ENCODE measurements at places on chromosomes 2 and 18. TPM values are rescaled to one million over a fixed set of nuclear protein-coding genes. Genes with fewer than 3 reads are reported as not detected.

GRHL1 gene
- 3.2 TPM for total RNA-seq

DNA sequence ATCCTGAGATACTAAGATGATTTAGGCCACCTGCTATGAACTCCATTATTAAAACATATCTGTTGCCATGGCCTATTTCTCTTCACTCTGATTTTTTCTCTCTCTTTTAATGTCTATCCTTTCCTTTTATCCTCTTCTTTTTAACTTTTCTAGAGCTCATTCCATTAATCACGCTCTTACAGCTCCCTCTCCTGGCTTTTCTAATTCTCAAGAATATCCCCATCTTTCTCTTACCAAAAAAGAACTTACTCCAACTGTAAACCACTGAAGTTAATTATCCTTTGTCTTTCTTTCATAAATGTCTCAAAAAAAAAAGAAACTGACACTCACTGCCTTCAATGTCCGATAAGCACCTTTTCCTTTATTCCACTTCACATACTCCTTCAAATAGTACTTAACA, 7.9 kb downstream of the PPP3R1 start:
- no peaks in the 10 kb centered on the region for H3K36me3 ChIP-seq
- H3K27me3 ChIP-seq, result no peaks in the 10 kb centered on the region
- DNase-seq, result no peak
- H3K4me3 ChIP-seq, result no peak overlapping the region

- no peak overlapping the region for H3K4me3 ChIP-seq
- H3K27ac ChIP-seq, result no peak overlapping the region
- no peaks in the 10 kb centered on the region for H3K4me1 ChIP-seq
Measured at GRCh38 chr2:56892382-56892781, 708.6 kb downstream of the CCDC85A start.

DNA sequence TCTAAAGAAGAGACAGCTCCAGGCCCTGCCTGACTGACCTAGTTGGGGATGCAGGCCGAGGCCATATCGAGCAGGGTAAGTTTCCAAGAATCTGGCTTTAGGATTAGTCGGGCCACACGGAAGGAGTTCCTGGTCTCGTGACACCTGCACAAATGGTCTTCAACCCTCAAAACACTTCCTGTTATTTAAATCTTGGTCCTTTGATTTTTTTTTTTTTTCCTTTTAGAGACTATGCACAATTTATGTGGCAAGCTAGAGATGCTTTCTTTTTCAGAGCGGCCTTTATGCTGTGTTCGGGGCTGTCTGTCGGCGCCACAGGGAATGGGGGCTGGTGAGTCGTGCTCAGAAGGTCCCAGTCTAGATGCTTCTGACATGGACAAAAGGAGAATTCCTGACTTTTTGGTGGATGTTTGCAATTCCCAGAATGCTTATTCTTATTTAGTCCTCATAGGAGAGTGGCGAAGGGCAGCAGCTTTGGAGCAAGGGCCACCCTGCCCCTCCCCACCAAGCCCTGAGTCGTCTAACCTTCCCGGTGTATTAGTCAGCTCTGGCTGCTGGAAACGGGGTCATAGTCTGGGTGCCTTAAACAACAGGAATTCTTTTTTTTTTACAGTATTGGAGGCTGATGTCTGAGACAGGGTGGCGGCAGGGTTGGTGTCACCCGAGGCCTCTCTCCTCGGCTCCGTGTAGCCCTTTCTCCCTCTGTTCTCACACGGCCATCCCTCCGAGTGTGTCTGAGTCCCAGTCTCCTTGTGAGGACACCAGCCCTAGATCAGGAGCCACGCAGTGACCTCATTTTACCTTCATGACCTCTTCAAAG, 27.4 kb downstream of the HPCAL1 start:
- H3K4me1 ChIP-seq, result peaks cover 82% of the 10 kb centered on the region
- peak; percentile 68 for DNase-seq
- peak overlapping the region; percentile 59 for H3K27ac ChIP-seq
- no peaks in the 10 kb centered on the region for H3K27me3 ChIP-seq
- peaks cover 5% of the 10 kb centered on the region for H3K36me3 ChIP-seq

LAMA1 gene
- total RNA-seq, result not detected

DNA sequence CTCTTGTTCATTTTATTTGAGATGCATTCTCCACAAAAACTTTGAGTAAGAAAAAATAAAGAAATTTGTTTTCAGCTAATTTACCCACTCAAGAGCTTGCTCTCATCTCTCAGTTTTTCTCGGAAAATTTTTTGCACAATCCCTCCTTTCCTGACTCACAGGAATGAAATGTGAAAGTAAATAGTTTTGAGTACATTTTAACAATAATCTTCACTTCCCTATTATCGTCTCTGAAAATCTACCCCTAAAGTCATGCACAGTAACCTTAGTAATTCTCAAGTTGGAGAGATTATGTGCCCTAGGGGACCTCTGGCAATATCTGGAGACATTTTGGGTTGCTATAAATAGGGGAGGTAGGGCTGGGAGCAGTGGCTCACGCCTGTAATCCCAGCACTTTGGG, 2.6 kb downstream of the CYB5A start:
- no peaks in the 10 kb centered on the region for H3K36me3 ChIP-seq
- peaks cover 65% of the 10 kb centered on the region for H3K4me1 ChIP-seq
- H3K27me3 ChIP-seq, result no peaks in the 10 kb centered on the region
- DNase-seq, result no peak

SERPINB4 gene
- not detected for total RNA-seq

DNA sequence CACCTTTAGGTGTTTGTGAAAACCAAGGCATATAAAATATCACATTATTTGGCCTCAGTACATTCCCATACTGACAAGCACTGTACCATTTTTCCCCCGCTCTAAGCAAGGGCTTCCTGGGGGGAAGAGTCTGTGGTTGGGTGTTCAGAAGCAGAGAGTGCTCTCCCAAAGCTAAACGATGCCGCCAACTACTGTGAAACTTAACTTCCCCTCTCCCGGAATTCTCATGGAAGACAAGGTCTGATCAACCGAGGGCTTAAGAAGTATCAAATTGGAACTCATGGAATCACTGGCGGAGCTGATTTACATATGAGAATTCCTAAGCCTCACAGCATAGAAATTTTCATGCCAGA, 433 bp upstream of the MFF start:
- H3K4me1 ChIP-seq, result peaks cover 32% of the 10 kb centered on the region
- peak overlapping the region; percentile 83 for H3K4me3 ChIP-seq
- H3K27ac ChIP-seq, result peak overlapping the region; percentile 32
- no peaks in the 10 kb centered on the region for H3K36me3 ChIP-seq
- no peaks in the 10 kb centered on the region for H3K27me3 ChIP-seq

- H3K36me3 ChIP-seq, result no peaks in the 10 kb centered on the region
- H3K4me3 ChIP-seq, result no peak overlapping the region
- no peak overlapping the region for H3K27ac ChIP-seq
- no peaks in the 10 kb centered on the region for H3K27me3 ChIP-seq
- DNase-seq, result peak; percentile 45
Measured at GRCh38 chr18:34867520-34867919, 157.4 kb downstream of the DTNA start.

- H3K36me3 ChIP-seq, result no peaks in the 10 kb centered on the region
- no peaks in the 10 kb centered on the region for H3K27me3 ChIP-seq
- DNase-seq, result no peak
- no peaks in the 10 kb centered on the region for H3K4me1 ChIP-seq
- H3K27ac ChIP-seq, result no peak overlapping the region
Measured at GRCh38 chr2:200689115-200689514, 103.3 kb downstream of the AOX1 start.

ADD2 gene
- not detected for total RNA-seq

FNDC4 gene
- total RNA-seq, result 23.3 TPM

GRCh38 chr2:159042115-159042850, 73.8 kb downstream of the TANC1 start:
- no peak overlapping the region for H3K4me3 ChIP-seq
- H3K27me3 ChIP-seq, result no peaks in the 10 kb centered on the region
- H3K36me3 ChIP-seq, result peaks cover 10% of the 10 kb centered on the region
- no peak for DNase-seq
- H3K4me1 ChIP-seq, result no peaks in the 10 kb centered on the region

KCNS3 gene
- total RNA-seq, result 112 TPM
